ENCODE measurements at places on chromosomes 4 and X.

DNA sequence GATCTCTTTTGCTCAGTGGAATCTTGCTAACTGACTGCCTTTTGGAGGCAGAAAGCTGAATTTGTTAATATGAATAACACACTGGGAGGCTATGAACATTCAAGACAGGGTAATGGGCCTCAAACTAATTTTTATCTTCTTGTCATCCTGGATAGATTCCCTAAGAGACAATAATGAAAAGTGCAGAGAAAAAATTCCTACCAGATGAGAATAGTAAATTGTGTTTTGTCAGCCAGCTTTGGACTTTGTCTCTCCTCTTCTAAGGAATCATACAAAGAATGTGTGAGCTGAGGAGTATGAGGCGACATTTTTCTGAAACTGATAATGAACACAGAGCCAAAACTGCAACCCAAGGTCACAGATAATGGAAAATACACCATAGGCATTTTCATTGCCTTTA is 649.3 kb downstream of the IQCM start:
- DNase-seq: no peak

- no peak for DNase-seq
Measured at GRCh38 chrX:16075087-16075486, 48.3 kb upstream of the GRPR start.

DNA sequence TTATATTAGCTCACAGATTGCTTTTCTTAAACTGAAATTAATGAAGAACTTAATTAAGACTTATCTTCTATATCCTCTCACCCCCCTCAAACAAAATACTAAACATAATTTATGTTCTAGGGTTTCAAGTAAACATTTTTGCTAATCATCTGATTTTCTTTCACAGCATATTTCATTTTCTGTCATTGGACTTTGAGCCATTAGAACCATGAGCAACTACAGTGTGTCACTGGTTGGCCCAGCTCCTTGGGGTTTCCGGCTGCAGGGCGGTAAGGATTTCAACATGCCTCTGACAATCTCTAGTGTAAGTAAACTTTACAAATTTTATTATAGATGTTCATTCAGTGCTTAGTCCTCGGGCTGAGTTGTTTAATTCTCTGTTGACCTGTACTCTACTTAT is 3.3 kb downstream of the PDLIM5 start:
- DNase-seq: peak; percentile 37

DNA sequence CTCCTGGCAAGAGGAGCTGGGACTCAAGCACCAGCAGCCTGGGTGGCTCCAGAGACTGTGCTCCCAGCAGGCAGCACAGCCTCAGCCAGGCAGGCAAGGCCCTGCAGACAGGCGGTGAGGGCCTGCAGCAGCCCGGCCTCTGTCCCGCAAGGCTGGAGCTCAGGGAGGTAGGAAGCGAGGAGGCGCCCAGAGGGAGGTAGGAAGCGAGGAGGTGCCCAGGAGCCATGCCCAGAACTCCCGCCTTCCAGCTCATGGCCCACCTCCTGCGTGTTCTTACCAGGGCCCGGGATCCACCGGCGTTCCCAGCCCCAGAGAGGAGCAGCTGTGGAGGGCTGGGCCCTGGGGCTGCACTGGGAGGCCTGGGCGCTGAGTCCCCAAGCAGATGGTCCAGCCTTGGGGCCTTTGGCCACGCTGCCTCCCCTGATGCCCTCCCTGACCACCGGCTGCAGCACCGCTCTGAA is 133.1 kb downstream of the HMX1 start:
- DNase-seq: no peak

GRCh38 chrX:129359269-129359668 is 164.0 kb downstream of the SMARCA1 start:
- peak; percentile 1 for DNase-seq

DNA sequence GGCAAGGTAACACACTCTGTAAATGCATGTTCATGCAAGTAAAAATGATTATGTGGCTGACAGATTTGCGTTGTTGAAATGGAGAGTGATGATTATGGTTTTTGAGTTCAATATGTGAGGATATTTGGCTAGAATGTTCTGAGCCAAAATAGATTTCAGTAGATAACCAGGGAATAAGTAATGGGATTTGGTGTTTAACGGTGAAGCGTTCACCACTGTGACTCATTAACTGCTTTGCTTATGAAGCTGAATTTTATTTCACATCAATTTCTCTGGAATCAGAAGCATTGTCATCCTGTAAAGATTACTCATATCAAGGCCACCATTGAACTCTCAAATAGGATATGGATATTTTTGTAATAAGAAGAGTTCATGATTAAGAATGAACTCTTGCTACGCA is 11.7 kb downstream of the AFP start:
- no peak for DNase-seq

DNA sequence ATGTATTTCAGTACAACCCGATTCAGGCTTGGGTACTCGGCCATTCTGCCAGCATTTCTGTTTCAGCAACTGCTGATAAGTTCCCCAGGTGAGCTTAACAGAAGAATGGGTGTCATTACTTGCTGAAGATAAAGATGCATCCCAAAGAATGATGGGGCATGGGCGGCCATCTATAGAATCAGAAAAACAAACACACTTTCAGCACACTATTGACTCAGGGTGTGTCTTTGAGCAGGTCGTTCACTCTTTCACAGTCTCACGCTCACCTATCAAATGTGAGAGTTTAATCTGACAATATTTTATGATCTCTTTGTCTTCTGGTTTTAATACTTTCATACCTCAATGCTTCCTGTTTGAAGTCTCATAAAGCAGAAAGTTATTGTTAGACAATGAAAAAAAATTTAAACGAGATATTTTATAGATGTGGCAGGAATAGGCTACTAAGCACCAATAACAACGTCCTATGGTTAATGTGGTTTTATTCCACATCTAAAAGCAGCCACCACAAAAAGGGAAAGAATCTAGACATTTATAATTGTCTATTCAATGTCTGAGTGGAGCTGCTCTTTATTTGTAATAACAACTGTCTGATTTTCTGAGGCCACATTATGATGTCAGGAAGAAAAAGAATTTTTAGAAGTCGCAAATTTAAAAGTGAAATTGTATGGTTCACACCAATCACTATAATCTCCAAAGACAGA is 17.0 kb downstream of the GASK1B start:
- DNase-seq: no peak

- DNase-seq: peak; percentile 42
Measured at GRCh38 chr4:73867783-73868182, 1.4 kb upstream of the CXCL1 start.

GRCh38 chrX:74179990-74180389 is 124.0 kb upstream of the ZCCHC13 start:
- no peak for DNase-seq

DNA sequence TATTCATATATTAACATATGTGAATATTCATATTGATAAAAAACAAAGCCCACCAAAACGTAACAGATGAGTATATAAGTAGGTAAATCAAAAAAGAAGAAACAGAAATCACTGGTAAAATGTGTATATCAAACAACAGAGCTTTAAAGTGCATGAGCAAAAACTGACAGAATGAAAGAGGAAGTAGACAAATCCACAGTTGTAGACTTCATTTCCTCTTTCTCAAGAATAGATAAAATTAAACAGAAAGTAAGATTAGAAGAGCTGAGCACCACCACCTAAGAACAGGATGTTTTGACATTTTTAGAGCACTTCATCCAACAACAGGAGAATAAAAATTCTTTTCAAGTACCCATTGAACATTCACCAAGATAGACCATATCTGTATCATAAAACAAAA is 64.6 kb downstream of the CNKSR2 start:
- no peak for DNase-seq

- peak; percentile 19 for DNase-seq
Measured at GRCh38 chr4:87007528-87008446, 73.0 kb downstream of the AFF1 start.

DNA sequence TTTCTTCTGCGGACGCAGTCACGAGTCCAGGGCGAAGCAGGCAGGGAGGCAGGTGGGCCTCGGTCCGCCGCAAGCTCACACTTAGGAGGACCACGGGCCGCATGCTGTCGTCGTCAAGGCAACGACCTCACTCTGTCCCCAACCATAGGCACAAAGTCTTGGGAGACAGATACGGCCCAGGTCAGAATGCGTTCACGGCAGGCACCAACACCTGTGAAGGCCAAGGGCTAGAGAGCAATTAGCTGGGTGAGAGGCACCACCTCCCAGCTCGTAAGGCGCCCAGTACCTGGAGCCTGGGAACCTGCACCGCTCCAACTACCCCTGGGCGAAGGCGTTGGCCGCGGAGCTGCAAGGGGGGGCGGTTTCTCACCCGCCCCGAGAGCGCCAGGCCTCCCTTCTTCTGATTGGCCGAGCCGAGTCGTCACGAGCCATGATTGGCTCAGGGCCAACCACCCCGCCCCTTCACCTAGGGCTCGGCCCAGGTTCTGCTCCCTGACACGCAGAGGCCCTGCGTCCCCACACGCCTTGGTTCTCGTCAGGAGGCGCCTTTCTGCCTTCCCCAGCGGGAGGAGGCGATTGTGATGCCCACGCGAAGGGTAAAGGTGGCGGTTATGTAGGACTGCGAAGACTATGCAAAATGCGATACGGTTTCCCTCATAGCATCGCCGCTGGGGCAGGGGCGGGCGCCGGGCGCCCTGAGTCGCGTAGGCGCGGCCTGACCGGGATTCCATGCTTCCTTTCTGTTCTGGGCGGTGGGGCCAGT is at the start of gene CDKL2:
Gene CDKL2, minus strand, starts transcription at position 355 of the 763 bp plus-strand sequence. CDS start 4,540 bp downstream, outside the sequence.
- DNase-seq: peak; percentile 93

DNA sequence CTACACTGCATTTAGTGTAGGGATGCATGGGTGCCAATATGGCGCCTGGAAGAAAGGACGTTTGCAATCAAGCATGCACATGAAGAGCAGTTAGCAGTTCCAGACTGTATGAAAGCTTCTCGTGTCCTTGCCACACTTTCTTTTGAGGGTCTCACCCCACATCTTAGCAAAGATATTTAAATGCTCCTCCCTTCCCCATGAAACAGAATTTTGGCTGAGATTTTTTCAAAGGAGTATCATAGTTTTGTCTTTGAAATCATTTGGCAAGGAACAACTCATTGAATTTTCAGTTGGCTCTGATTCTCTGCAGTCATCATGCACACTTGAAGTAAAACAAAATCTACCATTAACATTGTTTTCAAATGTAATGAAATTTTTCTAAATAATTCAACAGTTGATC is 39.6 kb upstream of the STIM2 start:
- DNase-seq: no peak

DNA sequence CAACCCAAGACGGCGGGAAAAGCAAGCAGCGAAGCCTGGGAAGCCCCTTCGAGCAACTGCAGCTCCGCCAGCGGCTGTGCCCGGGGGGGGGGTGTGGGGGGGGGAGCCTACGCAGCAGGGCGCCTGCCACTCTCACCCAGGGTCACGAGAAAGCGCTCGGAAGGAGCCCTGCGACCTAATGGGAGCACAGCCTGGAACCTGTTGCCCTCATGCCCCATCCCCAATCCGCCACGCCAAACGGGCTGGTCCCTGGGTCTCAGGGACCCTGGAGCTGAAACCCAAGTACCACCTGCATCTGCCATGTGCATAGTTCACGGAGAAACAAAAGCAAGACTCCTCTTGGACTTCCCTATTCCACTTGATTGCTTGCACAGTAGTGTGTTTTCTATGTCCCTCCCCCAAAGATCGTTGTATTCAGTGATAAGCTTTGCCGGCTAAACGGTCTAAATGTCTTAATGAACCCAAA is 359 bp upstream of the GAB3 start:
- no peak for DNase-seq

- no peak for DNase-seq
Measured at GRCh38 chrX:45164021-45164621, 36.6 kb downstream of the DIPK2B start.

DNA sequence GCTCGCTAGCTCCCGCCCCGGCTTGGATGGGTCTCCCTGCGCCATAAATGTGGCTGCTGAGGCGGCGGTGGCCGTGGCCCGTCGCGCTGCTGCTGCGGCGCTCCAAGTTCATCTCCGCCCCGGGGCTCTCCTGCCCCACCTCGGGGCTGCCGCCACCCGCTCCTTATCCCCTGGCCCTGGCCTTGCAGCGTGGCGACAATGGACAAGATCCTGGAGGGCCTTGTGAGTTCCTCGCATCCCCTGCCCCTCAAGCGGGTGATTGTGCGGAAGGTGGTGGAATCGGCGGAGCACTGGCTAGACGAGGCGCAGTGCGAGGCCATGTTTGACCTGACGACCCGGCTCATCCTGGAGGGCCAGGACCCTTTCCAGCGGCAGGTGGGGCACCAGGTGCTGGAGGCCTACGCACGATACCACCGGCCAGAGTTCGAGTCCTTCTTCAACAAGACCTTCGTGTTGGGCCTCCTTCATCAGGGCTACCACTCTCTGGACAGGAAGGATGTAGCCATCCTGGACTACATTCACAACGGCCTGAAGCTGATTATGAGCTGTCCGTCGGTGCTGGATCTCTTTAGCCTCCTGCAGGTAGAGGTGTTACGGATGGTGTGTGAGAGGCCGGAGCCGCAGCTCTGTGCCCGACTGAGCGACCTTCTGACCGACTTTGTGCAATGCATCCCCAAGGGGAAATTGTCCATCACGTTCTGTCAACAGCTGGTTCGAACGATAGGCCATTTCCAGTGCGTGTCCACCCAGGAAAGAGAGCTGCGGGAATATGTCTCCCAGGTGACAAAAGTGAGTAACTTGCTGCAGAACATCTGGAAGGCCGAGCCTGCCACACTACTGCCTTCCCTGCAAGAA is 763 bp downstream of the USP38 start:
- DNase-seq: peak; percentile 16

- DNase-seq: no peak
Measured at GRCh38 chr4:886244-886643, 45.9 kb downstream of the GAK start.

- peak; percentile 65 for DNase-seq
Measured at GRCh38 chr4:131584587-131584986, 1564.5 kb upstream of the PCDH10 start.

DNA sequence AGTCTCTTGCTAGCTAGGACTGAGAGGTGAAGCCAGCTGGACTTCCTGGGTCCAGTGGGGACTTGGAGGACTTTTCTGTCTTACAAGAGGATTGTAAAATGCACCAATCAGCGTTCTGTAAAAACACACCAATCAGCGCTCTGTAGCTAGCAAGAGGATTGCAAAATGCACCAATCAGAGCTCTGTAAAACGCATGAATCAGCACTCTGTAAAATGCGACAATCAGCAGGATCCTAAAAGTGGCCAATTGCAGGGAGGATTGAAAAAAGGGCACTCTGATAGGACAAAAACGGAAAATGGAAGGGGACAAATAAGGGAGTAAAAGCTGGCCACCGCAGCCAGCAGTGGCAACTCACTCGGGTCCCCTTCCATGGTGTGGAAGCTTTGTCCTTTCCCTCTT is 65.6 kb upstream of the DUSP21 start:
- DNase-seq: no peak

DNA sequence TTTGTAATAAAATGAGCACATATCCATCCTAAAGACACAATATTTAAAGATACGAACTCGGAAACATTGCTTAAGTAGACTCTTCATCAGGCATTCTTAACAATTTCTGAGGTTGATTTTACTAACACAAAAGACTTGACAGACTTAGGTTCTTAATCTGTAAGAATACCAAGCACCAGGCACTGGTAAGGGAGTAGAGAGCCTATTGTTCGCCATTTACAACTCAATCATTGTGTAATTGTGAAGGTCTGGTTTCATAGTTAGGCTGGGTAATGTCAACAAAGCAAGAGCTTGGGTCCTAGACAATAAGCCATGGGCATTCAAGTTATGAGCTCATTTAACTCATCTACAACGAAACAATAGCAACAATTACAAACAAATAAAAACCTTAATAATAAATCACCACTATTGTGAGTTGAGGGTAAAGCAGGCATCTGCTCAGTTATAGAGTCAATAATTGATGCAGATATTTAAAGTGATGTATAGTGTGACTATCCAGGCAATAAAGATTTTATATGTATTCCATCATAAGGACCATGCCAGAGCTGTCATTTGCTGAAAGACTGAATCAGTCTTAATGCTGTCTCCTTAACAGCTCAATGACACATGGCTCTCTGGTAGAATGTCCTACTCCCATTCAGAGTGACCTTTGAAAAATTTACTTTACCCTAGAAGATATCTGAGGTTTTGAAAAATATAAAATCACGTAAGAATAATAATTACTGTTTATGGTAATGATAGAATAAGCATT is 664.0 kb upstream of the PCDH7 start:
- DNase-seq: no peak
